ENCODE measurements at places on chromosomes 2 and 18.
A peak's percentile ranks its signal among the peaks of the same experiment; 100 is the strongest.

DNA sequence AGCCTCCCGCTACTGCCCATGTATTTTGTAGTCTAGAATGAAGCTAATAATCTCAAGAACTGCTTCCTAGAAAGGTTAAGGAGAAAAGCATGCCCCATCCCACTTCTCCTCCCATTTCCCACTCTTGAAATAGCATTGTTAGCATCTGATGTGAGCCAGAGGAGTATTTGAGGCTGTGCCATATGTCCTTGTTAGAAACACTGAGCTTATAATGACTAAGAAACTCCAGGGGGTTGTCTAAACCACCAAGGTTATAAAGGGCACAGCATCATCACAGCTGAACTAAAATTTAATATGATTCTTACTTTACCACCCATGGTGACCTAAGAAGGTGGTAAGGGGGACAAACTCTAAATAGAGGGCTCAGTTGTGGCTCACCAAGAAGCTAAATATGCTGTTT lies 16.6 kb downstream of the TSPYL6 start:
- DNase-seq = no peak

DNA sequence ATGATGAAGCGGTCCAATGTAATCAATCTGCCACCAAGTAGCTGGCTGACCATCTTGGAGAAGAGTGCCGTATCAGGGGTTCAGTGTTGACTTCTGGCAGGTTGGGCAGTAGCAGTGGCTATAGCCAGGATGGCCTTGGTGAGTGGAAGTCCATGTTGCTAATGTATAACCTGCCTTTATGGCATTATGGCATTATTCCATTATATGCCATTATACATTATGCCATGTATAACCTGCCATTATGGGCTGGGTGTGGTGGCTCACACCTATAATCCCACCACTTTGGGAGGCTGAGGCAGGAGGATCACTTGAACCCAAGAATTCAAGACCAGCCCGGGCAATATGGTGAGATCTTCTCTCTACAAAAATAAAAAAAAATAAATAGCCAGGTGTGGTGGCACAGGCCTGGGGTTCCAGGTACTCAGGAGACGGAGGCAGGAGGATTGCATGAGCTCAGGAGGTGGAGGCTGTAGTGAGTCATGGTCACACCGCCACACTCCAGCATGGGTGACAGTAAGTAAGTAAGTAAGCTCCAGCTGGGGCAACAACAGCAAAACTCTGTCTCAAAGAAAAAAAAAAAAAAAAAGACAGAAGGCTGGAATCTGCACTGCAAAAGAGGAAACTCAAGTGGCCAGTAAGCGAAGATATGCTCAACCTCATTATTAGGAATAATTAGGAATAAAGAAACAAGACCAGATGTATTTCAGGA lies 24.4 kb upstream of the EMILIN2 start:
- peak; percentile 23 for DNase-seq

GRCh38 chr2:50956886-50957285 lies 75.0 kb downstream of the NRXN1 start:
- DNase-seq = no peak

- no peak for DNase-seq
Measured at GRCh38 chr18:498931-499775, 1.3 kb downstream of the COLEC12 start.

DNA sequence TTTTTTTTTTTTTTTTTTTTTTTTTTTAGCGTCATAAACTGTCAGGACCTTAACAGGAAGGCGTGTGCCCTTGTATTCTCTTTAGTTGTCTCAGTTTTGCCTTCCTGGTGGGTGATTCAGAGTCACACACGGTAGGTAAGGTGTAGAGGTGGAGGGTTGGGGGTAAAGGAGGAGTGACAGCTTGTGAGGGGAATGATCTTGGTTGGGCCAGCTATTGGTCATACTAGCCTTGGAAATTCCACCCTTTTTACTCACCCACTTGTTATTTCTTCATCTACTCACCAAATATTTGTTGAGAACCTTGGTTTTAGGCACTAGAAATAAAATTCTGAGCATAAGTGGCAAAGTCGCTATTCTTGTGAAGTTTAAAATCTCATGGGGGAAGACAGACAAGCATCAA lies 22.2 kb downstream of the SMIM21 start:
- no peak for DNase-seq

DNA sequence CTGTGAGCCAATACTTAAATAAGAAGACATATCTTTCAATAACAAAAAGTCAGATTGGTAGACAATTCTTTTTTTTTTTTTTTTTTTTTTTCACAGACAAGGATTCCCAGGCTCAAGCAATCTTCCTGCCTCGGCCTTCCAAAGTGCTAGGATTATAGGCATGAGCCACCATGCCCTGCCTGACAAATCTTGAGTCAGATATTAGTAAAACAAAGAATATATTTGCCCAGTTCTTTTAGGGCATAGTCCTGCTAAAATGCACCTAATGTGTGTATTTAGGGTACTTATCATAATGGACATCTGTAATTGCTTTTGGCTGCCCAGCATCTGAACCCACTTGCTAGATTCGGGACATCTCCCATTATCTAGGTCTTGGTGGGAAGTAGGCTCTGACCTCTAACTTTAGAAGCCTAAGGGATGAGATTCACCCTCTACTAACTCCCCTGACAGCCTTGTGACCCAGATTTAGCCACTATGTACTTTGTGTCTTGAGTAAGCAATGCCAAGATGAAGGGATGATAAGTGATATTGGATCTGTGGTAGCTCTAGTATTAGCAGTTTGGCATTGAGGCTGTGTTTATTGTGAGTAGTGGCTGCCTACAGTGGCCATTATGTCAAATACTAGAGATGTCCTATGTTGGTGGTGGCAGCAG lies 18.5 kb upstream of the PSME4 start:
- no peak for DNase-seq

GRCh38 chr2:54615832-54616534 lies 107.5 kb upstream of the EML6 start:
- no peak for DNase-seq

Measured in stimulated activated effector memory CD8-positive, alpha-beta T cell treated with anti-CD3 and anti-CD28 coated beads, Interleukin-12 subunit alpha, Interleukin-12 subunit beta, amount 100 ng/mL, for 72 hours (primary cell).